Small intestine (tissue), 16 donors: ENCODE measurements at places on chromosomes 3 and 15. TPM values are rescaled to one million over a fixed set of nuclear protein-coding genes. Genes with fewer than 3 reads are reported as not detected.

GRCh38 chr3:184352149-184352785, 9.1 kb downstream of the CLCN2 start:
- peak; percentile 99 for DNase-seq

- DNase-seq = no peak
Observed at GRCh38 chr3:3366386-3366785, 186.9 kb upstream of the CRBN start.

DNA sequence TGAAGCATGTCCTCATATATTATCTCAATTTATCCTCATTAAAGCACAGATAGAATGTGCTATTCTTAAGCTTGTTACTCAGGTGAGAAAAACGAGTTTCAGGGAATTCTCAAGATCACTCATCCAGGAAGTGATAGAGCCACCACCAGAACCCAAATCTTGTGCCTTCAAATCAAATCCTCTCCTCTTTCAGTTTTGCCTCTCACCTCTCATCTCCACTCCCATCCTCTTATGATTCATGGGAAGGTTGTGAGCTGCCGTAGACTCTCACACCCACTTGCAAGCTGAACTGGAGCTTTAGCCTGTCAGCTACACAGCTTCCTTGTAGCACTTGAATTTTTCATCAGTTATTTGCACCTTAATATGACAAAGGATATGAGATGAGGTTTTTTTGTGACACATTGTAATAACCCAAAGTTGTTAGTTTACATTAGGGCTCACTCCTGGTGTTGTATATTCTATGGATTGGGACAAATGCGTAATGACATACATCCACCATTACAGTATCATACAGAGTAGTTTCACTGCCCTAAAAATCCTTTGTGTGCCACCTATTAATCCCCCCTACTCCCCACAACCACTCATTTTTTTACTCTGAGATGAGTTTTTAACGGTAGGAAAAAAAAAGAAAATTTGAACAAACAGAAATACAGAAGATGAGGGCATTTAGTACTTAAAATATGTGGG, 25.7 kb downstream of the GPR15 start:
- DNase-seq = no peak

DNA sequence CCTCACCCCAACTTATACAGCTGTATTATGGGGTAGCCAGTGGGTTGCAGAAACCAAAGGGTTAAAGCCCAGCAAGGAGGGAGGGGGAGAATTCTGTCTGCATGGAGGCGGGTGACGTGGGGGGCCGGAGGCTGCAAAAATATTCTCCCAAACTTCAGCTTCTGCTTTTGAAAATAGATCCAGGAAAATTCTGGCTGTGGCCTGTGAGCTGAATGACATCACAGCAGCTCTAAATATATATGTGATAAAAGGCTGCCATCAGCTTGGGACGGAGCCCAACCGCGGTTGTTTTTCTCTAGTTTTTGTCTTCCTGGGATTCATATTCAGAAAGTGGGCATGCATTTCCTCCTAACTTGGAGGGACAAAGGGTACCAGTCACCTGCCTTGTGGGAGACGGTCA, 27.6 kb downstream of the MAPKAPK3 start:
- no peak for DNase-seq

- DNase-seq = no peak
Observed at GRCh38 chr15:68106656-68107055, 52.5 kb downstream of the PIAS1 start.

GRCh38 chr3:43729707-43730414, 39.1 kb downstream of the ABHD5 start:
- peak; percentile 61 for DNase-seq

- DNase-seq = no peak
Observed at GRCh38 chr15:26358708-26359107, 414.2 kb downstream of the GABRB3 start.

DNA sequence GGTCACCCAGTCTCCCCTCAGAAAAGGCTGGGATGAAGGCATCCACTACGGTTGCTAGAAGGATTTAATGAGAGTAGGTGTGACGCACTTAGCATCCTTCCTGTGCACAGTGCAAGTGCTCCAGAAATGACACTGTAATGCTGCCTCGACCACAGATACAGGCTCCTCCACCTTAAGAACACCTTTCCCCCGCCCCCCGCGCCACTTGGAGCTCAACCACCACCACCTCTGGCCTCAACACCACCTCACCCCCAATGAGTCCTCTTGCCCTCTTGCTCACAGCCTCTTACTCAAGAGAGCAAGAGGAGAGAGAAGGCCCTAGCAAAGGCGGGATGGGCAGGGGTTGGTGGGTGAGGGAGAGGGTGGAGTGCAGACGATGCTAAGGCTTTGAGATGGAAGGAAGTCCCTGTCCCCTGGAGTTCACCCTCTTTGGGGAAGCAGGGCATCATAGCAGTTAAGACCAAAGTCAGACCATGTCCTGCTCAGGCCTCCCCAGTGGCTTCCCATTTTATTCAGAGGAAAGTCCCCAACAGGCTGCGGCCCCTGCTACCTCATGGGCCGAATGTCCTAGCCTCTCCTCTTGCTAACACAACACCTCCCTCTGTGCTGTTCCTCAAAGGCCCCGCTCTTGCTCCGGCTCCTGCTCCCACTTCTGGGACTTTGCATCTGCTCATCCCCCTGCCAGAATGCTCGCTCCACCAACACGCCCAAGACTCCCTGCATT, 8.3 kb downstream of the STARD5 start:
- DNase-seq = no peak

DNA sequence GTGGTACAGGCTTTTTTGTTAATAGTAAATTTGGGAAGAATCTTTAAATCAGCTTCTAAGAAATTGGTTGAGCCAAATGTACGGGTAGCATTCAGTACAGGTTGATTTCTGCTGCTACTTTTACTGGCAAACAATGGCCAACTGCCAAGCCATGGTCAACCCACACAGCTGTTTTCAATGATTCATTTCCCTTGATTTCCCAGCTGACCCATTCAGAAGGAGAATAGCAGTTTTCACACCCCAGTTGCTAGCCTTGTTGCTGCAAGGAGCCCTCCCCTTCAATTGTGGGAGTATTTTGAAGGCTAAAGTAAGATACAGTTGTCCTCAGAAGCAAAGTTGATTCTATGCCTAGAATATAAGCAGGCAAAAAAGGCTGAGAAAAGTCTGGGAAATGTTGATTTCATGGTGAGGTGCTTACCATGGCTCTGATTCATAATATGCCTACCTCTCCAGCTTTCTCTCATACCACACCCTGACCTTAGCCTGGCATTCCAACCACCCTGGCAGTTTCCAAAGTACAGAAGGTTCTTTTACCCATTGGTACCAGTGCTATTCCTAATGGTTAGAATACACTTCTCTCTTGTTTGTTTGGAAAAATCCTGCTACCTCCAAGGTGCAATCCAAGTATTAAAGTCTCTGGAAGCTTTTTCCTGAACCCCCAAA, 320.3 kb upstream of the TGFBR2 start:
- DNase-seq = no peak

GRCh38 chr3:12489832-12490231, 5.6 kb downstream of the TSEN2 start:
- DNase-seq = no peak

DNA sequence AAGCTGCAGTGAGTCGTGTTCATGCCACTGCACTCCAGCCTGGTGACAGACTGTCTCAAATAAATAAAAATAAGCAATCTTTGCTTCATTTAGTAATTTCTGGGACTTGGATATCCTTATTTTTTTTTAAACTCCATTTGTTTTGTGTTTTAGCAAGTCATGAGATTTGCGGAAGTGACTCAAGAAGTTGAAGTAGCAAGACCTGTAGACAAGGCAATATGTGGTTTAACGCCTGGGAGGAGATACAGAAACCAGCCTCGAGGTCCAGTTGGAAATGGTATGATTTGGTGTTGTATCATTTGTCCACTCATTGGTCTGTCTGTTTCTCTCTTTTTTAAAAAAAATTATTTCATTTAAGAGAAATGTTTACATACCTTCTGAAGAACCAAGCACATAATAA, 16.6 kb upstream of the RPLP1 start:
- no peak for DNase-seq

The ATP13A4 gene
- 0.22 TPM for polyA plus RNA-seq

The FBLN2 gene
- polyA plus RNA-seq = 0.45 TPM
